ENCODE measurements at places on chromosomes 7 and 10.
A peak's percentile ranks its signal among the peaks of the same experiment; 100 is the strongest.

DNA sequence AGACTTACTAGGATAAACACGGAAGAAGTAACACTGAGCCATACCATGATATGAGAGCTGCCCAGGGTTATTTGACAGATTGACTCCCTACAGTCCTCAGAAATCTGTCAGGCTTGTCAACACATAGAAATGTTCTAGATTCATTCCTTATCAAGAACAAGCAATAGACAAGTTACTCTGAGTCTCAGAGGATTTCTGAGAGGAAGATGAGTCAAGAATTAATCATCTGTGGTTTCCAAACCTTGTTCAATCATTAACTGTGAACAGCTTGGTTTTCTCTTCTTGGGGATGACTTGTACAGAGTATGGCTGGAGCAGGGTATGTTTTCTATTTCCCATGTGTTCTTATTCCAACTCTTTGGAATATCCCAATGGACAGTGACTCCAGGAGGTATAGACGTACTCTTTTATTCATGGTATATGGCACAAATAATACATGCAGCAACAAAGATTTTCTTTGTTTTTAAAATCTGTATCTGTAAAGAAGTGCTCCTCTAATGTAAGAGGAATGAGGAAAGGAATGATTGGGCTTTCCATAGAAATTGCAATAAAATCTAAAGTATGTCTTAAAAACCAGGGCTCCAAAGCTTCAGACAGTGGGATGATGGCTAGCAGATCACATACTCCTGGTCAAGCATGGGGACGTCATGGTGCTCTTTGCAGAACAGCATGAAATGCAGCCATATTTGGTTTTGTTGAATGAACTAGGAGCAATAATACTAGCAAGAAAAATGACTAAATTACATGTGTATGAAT is 11.9 kb upstream of the SFR1 start:
- peak; percentile 58 for DNase-seq

DNA sequence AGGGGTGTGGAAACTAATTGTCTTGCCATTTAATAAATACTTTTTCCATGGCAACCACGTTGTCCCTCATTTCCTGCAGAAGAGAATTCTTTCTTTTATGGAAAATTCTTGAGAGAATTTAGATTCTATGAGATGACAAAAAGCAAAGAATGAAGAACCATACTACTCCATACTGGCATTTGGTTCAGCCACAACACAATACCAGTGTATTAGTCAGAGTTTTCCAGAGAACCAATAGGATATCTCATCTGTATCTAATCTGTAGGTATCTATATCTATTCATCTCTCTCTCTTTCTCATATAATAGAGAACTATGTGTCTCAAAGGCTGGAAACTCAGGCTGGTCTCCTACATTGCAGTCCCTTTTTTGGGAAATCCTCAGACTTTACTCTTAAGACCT is 44.6 kb upstream of the NAMPT start:
- DNase-seq, result no peak

GRCh38 chr10:80407812-80408241 is 524 bp upstream of the PRXL2A start:
- DNase-seq, result no peak

DNA sequence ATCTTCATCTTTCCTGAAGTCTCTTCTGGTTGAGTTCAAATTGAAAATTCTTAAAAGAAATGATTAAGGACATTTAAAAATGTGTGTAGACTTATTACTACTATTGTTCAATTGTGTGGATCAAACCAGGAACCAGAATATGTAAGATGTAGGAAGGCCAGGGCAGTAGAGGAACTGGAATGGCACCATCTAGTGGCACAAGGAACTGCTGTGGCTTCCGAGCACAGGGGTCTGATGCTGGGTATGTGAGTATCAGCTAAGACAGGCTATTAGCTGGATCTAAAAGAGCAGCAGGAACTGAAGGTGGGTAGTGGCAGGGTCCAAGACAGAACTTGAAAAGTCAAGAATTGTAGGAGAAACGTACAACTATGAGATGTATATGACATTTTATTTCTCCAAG is 247.3 kb downstream of the SEMA3A start:
- peak; percentile 67 for DNase-seq

DNA sequence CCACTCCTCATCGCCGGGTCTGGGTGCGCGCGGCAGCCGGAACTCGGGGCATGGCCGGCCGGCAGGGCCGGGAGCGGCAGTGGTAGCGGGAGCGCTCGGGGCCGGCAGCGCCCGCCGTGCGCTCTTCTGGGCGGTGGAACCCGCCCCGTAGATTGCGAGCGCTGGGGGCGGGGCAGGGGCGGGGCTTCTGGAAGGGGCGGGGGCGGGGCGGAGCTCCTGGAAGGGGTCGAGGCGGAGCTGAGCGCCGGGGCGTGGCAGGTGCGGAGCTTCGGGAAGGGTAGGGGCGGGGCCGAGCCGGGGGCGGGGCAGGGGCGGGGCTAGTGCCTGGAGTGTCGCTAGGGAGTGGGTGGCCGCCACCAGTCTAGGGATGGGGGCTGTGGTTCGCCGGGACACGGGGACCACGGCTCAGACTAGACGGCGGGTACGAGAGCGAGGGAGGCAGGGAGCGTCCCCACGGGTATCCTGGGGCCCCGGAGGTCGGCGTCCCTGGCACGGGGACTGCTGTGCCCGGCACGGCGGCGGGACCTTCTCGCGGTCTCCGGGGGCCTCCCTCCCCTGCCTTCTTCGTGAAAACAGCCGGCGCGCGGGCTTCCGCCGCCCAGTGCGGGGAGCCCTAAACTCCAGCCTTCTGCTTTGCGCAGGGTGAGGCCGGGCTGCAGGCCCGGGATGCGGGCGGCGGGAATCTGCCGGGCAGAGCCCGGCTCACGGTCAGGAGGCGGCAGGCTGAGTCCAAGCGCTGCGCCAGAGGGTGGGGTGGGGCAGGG is at the start of gene STK32C:
STK32C (minus strand) TSS at position 128 of the 764 bp plus-strand sequence; CDS start at position 11, 117 bp downstream.
- DNase-seq, result peak; percentile 90

GRCh38 chr7:92584953-92585352 is 5.2 kb downstream of the FAM133B start:
- no peak for DNase-seq

GRCh38 chr10:46251857-46252847 is 34.6 kb upstream of the ANTXRL start:
- no peak for DNase-seq

GRCh38 chr7:130234078-130234477 is 26.4 kb downstream of the SSMEM1 start:
- DNase-seq, result no peak

DNA sequence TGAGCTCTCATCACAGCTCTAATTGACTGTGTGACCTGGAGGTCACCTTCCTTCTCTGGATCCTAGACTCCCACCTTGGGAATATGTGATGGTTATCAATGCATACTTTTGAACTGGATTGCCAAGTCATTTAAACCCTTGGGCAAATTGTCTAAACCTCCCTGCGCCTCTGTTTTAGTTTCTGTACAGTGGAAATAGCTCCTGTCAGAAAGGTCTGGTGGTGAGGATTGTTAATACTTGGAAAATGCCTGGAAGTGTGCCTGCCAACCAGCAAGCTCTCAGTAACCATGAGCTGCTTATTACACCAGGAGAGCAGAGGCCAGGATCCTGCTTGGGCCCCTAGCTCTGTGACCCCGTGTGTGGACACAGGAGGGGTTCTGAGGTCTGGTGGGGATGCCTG is 108.7 kb upstream of the PPIF start:
- no peak for DNase-seq

DNA sequence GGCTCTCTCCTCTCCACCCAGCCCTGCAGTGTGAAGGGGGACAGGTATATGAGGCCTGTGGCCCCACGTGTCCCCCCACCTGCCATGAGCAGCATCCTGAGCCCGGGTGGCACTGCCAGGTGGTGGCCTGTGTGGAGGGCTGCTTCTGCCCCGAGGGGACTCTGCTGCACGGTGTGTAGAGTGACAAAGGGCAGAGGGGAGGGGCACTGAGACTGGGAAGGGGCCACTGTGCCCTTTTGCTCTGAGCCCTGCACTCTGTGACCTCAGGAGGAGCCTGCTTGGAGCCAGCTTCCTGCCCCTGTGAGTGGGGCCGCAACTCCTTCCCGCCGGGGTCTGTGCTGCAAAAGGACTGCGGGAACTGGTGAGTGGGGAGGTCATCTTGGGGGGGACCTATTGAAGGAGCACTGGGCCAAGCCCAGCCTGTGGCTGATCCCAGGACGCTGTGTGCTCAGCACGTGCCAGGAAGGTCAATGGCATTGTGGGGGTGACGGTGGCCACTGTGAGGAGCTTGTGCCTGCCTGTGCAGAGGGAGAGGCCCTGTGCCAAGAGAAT is 15.0 kb upstream of the ZNF467 start:
- DNase-seq, result no peak

GRCh38 chr7:20350518-20350951 is 19.8 kb downstream of the ITGB8 start:
- no peak for DNase-seq

- no peak for DNase-seq
These were observed 52.4 kb upstream of the ITGB1 start for GRCh38 chr10:33010132-33011037.

Data from NB4 (cell line).